ENCODE measurements at places on chromosomes 4 and X. TPM values are rescaled to one million over a fixed set of nuclear protein-coding genes. Genes with fewer than 3 reads are reported as not detected.

GPR50 gene
- not detected for polyA plus RNA-seq

ESX1 gene
- polyA plus RNA-seq, result not detected

PWWP3B gene
- polyA plus RNA-seq, result 40.0 TPM

ARX gene
- polyA plus RNA-seq, result 78.0 TPM

SLC30A9 gene
- polyA plus RNA-seq, result 39.7 TPM

DSPP gene
- polyA plus RNA-seq, result not detected

NSUN7 gene
- 2.0 TPM for polyA plus RNA-seq

PPEF2 gene
- not detected for polyA plus RNA-seq

GRCh38 chrX:13859724-13860123 lies 42.8 kb upstream of the GPM6B start:
- DNase-seq, result no peak

DNA sequence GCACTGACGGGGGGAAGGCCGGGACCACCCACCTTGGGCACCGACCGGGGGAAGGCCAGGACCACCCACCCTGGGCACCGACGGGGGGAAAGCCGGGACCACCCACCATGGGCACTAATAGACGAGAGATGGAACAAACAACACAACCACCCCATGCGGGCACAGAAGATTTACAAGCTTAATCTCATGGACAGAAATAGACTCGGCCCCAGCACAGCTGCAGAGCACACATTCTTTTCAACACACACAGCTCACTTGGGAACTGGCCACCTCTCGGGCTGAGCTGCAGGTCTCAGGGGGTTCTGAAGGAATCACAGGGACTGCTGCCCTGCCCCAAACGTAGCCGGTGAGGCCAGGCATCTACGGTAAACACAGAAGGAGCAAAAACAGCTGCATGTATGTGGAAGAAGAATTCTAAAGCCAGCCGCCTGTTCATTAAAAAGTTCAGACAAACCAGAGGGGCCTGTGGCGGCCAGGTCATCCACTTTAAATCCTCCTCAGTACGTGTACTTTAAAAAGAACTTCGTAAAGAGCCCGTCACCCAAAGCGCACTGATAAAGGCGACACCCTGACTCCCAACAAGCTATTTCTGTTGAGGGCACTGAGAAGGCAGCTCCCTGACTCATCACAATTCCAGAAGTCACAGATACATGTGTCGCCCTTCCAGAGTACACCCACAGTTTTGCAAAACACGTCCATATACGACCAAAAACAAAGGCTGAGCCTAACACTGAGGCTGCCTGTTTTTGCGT lies 17.7 kb downstream of the PPP2R3B start:
- no peak for DNase-seq

GRCh38 chrX:20181598-20182329 lies 40.1 kb upstream of the EIF1AX start:
- no peak for DNase-seq

- DNase-seq, result no peak
These were observed 14.4 kb upstream of the CC2D2A start for GRCh38 chr4:15455290-15455689.

- DNase-seq, result no peak
These were observed 36.5 kb downstream of the AFF2 start for GRCh38 chrX:148536961-148537360.

DNA sequence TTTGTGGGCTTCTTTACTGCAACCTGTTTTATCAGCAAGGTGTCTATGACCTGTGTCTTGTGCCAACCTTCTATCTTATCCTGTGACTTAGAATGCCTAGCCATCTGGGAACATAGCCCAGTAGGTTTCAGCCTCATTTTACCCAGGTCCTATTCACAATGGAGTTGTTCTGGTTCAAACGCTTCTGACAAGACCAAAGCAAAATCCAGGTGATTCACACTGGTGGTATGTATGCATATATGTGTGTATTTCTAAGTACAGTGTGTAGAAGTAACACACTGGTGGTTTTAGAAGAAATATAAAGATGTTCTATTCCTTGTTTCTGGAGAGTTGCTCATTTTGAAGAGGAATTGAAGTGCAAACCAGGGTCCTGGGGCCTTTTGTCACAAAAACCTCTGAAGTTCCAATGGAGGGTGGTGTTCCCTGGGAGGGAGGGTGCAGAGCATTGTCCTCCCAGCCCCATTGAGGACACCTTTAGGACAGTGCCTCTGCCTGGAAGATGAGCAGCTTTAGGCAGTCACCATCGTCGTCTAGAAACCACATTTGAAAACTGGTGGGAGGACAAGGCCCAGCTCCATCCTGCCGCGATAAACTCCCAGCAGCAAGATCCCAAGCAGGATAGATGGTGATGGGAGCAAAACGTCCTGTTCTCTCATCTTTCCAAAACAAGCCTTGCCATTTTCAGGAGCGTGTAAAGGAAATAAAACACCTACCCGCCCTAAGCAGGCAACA lies 191.4 kb downstream of the TSPAN5 start:
- no peak for DNase-seq

DNA sequence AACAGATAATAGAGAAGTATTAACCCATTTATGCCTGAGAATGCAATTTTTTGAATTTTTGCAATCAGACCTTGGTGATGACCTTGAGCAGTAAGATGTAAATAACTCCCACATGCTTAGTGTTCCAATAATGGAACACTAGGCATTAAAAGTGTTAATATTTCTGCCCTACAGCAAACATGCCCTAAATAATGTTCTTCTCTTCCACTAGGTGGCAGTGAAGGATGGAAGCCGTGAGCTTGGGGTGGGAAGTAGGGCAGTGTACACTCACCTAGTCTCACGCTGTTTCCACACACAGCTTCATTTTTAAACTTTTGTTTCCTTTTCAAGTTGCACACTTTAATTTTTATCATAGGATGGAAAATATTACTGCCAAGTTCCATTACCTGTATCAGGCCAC lies 613.1 kb upstream of the HS3ST1 start:
- DNase-seq, result no peak

GRCh38 chr4:163833669-163834068 lies 339.2 kb downstream of the TMA16 start:
- DNase-seq, result no peak

- DNase-seq, result no peak
These were observed 178.7 kb downstream of the SLIT2 start for GRCh38 chr4:20430259-20430941.

DNA sequence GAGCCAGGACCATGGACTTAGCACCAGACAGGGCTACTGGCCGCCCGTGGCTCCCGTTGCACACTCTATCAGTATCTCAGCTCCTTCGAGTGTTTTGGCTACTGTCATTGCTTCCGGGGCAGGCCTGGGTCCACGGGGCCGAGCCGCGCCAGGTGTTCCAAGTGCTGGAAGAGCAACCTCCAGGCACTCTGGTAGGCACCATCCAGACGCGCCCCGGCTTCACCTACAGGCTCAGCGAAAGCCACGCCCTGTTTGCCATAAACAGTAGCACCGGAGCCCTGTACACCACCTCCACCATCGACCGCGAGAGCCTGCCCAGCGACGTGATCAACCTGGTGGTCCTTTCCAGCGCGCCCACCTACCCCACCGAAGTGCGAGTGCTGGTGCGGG lies 1.6 kb downstream of the FAT4 start:
- no peak for DNase-seq

- DNase-seq, result no peak
These were observed 337.9 kb downstream of the CAMK2D start for GRCh38 chr4:113423631-113424030.

DNA sequence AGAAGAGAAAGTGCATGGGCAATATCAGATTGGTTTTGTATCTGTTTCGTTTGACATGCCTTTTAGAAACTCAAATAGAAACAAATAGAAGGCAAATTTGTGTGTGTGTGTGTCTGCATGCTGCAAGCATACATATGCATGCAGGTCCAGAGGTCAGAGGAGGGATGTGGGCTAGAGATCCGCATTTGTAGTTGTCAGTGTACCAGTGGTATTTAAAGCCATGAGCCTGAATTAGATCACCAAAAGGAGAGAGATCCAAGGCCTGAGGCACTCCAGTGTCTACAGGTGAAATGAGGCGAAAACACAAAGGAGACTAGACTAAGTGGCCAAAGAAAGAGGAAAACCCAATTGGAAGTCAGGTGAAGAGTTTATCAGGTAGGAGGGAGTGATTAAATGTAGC lies 106.7 kb downstream of the CORIN start:
- no peak for DNase-seq

GRCh38 chr4:148238086-148238485 lies 204.1 kb downstream of the NR3C2 start:
- no peak for DNase-seq

DNA sequence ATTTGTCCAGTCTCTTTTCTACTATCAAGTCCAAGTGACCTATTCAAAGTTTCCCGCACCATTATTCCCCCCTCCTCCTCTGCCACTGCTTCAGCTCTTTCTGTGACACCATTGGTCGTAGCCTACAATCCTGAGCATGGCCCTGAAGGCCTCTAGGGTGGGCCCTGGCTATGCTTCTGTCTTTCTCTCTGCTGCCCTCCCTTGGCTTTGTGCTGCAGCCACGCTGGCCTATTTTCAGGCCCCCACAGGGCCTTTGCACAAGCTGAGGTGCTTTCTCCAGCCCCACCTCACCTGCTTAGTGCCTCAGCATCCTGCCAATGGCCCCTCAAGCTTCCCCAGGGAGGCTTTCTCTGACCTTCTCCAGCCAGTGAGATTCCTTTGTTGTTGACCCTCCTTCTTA lies 156.5 kb downstream of the NHS start:
- DNase-seq, result no peak

DNA sequence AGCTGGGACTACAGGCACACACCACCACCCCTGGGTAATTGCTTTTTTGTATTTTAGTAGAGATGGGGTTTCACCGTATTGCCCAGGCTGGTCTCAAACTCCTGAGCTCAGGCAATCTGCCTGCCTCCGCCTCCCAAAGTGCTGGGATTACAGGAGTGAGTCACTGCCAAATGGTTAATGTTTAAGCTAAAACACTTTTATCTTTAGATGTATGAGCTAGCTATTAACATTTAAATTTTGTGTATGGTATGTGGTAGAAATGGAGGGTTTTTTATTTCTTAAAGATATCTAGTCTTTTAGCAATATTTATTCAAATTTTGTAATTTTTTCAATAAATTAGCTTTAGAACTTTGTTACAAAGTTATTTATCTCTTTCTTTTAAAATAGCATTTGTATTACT lies 1659.8 kb upstream of the ADGRL3 start:
- DNase-seq, result no peak

DNA sequence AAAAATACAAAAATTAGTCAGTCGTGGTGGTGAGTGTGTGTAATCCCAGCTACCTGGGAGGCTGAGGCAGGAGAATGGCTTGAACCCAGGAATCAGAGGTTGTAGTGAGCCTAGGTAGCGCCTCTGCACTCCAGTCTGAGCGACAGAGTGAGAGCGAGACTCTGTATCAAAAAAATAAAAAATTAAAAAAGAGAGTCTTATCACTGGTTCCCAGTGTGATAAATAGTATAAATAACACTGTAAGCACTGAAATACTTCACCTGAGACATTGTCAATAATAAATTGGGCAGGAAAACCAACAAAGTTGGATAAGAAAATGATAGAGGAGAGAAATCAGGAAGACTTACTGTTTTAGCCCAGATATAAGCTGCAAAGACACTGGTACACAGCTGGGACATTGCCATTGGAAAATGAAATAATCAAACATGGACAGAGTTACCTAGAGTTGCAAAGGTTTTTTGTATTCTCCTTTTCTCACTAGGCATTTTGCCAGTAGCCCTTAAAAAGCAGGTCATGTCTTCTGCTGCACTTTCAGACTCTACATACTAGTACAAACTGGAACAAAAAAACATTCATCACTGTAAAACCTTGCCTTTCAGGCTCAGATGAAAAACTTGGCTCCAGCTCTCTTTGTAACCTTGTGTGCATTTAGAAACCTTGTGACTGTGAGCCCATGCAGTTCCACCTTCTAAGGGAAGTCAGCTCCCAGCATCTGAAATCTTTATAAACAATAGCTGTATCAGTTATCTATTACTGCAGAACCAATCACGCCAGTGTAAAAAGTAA lies 55.0 kb upstream of the PPP1R2C start:
- no peak for DNase-seq
